ENCODE measurements at places on chromosomes 1 and 21.

DNA sequence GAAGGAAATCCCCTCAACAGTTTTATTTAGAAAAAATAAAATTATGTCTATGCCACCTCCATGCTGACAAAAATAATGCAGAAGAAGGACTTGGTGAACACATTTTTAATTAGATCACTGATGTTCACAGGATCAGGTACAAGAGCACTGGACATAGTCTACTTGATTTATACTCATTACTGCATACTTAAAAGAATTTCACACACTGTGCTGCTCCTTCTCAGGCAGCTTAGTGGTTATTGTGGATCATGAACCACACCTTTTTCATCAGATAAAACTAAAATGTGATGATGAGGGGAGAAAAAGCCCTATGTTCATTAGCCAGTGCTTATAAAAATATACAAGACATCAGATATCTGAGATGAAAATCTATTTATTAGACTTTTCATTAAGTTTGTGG is 103.3 kb upstream of the DPH5 start:
- no peak for DNase-seq

DNA sequence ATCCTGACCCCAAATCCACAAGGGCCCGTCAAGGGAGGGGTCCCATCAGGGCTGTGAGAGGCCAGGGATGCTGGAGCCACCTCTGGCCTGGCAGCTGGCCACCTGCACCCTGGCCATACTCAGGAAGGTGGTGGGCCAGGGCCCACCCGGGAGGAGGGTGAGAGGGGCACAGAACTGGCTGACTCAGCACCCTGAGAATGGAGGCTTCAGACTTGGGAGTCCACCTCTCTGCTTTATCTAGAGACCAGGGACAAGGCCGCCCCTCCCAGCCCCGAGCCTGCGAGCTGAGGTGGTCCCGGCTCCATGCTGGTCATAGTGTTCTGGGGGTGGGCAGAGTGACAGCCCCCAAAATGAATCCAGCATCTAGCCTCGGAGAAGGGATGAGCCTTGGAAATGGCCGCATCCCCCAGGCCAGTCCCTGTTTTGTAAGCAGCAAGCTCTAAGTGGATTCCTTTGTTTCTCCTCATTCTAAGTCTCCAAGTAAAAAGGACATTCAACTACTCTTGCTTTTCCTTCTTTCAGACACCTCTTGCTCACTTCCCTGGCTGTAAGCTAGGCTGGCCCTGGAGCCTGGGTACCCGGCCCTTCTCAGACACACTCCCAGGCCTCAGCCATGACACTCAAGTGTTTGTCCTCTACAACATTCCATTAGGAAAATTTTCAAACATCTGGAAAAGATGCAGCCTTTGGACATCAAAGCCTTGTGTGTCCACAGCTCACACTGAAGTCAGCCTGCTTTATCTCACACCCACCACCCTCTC is 12.3 kb downstream of the WNT3A start:
- peak; percentile 8 for DNase-seq

DNA sequence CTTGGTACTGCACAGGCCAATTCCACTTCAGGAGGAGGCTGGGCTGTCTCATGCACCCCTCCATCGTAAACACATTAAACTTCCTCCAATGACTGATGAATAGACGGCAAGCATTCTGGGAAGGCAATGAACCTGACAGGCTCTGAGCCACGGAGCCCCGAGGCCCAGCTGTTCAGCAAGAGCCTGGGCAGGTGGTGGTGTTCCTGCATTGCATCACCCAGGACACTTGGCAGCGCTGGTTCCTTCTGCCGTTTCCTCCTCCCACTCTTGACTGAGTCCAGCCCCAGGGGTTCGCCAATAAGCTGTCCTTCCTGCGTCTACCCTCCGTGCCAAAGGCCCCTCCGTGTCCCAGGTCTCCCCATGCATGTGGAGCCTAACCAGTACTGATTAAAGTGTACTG is 109.8 kb downstream of the JAK1 start:
- no peak for DNase-seq

DNA sequence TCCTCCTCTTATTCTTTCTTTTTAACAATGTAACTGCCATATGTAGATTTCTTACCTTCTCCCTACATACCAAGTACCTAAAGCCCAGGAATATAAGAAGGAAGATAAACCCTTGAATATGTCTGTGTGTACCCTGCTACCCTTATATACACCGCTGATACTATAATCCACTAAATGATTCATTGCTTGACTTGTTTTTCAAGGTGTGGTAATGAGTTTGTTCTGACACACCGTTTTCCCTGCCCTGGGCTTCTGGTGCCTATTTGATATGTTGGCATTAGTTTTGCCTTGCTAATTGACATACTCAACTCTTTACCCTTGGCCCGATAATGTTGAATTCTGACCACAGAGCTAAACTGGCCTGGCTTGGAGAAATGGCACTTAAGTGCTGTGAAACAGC is 64.3 kb downstream of the IL23R start:
- DNase-seq: no peak

GRCh38 chr1:64701071-64701470 is 43.8 kb upstream of the RAVER2 start:
- no peak for DNase-seq

DNA sequence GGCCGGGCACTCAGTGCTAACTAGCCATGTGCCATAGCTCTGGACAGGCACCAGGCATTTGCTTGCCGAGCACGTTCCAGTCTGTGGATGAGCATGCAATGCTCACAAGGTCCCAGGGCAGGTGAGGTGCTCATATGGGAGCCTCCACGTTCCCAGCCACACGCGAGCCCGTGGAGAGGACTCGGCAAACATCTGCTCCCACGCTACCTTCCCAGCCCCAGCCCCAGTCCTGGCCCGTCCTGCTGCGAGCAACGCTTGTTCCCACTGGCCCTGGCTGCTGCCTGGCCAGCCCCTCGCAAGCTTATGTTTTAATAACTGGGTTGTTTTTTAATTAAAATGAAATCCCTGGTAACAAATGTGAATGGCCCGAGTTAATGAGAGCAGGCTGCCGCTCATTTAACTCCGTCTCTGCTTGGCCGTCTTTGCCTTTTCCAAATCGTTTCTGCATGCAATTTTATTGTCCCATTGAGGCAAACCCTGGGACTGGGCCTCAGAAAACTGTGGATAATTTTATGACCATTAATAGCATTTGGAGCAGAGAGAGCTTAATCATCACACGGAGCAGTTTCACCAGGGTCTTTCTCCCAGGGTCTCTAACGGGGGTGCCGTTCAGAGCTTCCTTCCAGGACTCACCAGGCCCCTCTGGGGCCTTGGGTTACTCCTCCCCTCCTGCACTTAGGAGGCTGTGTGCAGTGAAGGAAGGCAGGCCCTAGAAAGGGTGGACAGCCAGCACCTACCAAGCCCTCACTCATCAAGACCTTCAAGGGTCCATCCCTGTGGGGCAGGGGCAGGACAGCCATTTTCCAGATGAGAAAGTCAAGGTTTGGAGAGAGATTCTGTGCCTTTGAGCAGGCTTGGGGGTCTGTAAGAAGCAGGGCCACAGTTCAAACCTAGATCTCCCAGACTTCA is 136.8 kb downstream of the GLIS1 start:
- DNase-seq: no peak

DNA sequence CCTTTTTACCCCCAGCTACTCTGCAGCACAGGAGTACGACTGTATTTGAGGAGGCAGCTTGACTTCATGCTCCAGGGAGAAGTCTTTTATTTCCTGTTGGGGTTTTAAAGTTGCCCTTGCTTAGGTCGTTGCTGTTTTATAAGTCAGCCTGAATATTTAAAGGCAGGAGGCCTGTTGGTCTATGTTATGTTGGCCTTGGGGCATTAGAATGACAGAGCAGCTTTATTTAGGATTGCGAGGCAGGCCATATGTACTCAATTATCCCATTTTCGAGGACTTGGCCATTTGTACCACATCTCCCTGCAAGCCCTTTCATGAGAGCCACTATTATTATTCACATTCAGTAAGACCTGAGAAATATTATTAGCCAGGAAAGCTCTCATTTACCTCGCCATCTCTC is 47.0 kb downstream of the KIF26B start:
- DNase-seq: no peak

DNA sequence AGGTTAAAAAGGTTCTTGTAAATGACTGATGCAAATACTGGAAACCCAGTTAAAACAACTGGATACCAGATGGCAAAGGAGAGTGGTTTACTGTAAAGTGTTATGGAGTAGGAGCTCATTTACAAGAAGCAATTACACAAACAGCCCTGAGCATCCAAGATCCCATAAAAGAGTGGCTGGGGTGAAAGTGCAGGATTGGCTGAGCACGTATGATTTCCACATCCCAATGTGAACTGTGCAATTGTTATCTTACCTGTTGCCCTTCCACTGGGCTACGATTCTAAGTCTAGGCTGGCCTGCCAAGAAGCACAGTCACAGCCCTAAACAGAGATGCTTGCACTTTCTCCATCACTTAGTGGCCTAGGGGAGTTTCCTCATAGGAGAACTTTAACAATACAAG is 277.6 kb upstream of the RUNX1 start:
- DNase-seq: no peak

DNA sequence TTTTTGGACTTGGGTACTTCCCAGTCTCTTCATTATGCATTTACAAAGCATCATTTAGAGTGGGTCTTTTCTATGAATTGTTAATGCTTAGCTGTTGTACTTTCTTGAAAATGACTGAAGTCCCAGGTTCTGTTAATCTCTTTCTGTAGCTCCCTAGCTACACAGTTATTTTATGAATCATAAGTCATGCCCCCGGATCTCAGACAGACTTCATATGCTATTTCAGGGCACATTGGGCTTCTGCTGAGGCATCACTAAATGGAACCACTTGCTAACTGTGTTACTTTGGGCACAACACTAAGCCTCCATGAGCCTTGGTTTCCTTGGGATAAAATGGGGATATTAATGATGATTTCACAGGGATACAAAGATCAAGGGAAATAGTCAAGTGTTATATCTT is 55.5 kb upstream of the RBM15 start:
- no peak for DNase-seq

DNA sequence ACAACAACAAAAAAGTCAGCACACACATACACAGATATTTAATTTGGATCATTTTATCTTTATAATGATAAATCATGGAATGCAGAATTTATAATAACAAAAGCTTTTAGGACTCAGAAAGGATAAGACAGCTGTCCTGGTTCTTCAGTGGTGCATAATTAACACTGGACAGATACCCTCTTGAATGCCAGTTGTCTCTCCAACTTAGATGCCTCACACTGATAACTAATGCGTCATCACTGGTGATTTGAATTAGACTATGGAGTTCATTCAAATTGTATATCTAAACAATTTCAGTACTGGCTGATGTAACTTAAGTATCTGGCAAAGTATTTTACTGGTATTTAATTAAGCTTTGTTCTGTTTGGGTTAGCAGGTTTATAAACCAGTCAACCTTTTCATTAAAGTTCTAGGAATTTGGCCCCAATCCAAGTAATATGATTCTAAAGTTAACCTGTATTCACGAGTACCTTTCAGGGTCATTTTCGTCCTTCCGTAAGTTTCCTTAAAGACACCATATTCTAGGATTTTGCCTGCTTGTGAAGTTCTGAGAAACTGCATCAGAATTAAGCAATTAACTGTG is 1199.5 kb upstream of the TMPRSS15 start:
- DNase-seq: no peak

- DNase-seq: peak; percentile 20
These were observed 12.0 kb upstream of the KCNE2 start for GRCh38 chr21:34351786-34352241.

DNA sequence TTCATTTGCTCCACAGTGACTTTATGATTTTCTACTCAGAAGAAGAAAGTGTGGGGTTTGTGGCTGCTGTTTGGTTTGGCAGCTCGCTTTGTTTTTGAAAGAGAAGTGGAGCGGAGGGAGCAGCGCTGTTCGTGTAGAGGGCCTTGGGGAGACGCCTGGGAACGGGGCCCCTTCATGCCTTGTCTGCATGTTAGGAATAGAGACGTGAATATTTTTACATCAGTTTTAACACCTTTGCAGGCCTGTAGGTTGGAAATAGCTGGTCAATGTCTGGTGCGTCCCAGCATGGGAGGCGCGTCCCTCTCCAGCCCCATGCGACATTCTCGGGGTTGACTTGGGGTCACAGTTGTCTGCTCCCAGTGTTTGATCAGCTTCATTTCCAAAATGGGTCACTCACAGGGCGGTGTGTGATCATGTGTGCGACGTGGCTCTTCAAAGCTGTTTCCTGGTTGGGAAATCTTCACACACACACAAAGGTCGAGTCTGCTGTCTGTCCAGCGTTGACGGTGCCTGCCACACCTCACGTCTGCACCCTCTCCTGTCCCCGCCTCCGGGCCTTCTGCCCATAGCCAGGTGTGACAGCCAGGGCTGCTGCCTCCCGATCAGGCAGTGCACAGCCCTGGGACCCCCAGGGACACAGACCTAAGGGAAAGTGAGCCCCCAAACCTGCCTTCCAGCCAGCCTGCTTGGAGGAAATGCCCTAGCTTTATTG is 149.2 kb downstream of the PSMG1 start:
- DNase-seq: no peak

- no peak for DNase-seq
These were observed 50.6 kb downstream of the UCK2 start for GRCh38 chr1:165877940-165878556.

DNA sequence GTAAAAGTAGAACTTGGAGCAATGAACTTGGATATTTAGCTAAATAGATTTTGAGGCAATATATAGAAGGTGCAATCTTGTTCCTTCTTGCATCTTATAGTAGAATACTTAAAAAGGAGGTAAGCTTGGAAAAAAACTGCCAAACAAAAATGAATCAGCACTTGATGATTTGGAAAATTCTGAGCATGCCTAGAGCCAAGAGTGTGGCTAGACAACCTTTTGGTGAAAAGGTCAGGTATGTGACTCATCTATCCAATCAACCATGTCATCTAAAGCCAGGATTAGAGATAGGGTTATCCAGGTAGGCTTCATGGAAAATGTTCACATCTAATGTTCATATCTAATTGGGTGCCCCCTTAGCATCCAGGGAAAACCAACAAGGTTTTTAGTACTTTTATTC is 515.0 kb downstream of the COL11A1 start:
- no peak for DNase-seq

DNA sequence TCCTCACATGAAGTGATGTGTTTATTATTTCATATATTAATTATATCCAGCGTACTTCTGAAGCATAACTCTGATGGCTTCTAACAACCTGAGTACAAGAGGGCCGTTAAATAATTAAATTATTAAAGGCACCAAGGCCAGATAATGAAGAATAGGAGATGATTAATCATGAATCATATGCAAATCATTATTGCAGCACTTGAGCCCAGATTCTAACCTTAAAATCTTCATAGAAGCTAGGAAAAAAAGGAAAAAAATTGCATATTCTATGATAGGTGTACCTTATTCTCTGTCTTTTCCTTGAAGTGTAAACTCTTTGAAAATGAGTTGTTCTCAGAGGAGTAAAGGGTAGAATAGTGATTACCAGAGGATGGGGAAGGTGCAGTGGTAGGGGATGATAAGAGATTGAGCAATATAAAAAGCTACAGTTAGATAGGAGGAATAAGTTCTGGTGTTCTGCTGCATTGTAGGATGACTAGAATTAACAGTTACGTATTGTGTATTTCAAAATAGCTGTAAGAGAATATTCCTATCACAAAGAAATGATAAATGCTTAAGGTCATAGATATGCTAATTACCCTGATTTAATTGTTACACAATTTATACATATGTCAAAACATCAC is 51.1 kb downstream of the SWT1 start:
- no peak for DNase-seq
